Stimulated activated CD4-positive, alpha-beta T cell treated with anti-CD3 and anti-CD28 coated beads, Interleukin-12 subunit alpha, Interleukin-12 subunit beta, amount 100 ng/mL, for 24 hours (primary cell): ENCODE measurements at places on chromosomes 7 and 10.

GRCh38 chr10:32793033-32793432 is 165.0 kb downstream of the ITGB1 start:
- no peak for DNase-seq

- no peak for DNase-seq
These were observed 145.1 kb upstream of the TMEM106B start for GRCh38 chr7:12066004-12066403.

GRCh38 chr7:115851291-115851690 is 179.3 kb downstream of the TFEC start:
- DNase-seq = no peak

GRCh38 chr10:15084502-15084922 is 4.1 kb downstream of the ACBD7 start:
- DNase-seq = no peak

DNA sequence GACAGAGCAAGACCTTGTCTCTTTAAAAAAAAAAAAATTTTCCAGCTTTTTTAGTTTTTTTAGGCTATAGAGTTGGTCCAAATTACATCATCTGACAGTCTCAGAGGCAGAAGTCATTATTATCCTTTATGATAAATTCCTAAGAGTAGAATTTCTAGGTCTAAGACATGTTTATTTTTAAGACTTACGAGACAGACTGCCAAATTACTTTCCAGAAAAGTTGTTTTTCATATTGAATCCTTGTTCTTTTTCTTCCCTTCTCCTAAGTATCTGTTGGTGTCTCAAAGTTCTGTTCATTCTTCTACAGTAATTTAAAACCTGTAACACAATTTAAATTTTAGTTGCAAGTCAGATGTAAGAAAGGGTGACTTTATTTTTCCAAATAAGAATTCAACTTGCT is 421.4 kb downstream of the GALNT17 start:
- no peak for DNase-seq

DNA sequence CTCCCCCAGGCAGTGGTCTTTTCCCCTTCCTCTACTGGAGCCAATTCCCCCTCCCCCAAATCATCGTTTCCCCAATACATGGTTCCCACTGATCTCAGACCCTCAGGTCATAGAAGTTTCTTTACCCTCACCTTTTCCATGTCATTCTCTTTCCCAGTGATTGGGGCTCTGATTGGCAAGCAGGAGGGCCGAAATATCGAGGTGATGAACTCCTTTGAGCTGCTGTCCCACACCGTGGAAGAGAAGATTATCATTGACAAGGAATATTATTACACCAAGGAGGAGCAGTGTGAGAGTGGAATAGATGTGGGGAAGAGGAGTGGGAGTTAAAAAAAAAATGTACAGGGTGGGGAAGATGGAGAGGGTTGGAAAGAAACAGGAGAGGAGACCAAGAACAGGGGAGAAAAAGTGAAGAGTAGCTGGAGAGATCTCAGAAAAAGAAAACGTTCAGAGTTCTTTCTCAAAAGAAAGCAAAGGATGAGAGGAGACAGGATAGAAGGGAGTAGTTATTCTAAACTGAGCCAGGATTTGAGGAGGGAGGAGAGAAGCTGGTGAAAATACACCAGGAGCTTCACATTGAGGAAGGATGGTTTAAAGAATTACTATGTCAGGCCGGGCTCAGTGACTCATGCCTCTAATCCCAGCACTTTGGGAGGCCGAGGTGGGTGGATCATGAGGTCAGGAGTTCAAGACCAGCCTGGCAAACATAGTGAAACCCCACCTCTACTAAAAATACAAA is 858 bp downstream of the COPS6 start:
- DNase-seq = no peak

DNA sequence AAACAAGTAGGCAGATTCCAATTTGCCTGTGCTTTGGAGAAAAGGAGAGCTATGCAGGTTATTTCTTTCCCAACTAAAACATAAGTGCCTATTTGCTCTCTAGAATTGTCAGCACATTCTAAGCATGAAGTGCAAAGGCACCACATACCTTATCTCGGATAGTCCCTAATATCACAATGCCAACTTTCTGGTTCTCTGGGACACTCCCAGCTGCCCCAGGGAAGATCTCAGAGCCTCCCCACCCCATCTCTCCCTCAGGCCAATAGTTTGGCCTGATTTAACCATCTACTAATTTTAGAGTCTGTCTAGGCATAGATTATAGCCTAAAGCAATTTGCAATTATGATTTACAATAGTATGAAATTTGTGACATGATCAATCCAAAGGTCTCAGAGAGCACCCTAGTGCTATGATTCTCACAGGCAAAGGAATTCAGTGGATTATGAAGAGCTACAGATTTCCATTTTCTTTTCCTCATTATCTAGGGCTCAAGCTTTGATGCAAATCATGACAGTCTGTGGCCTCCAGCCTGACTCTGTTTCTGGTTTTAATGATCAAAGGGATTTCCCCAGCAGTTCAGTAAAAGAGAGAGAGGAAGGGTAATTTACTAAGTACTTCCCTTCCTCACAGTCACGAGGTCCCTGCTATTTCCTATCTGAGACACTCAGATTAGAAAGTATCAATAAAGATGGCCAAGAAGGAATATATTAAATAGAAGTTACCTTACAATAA is 29.0 kb upstream of the IL6 start:
- DNase-seq = no peak

- peak; percentile 78 for DNase-seq
These were observed 977 bp upstream of the SFR1 start for GRCh38 chr10:104120903-104121484.

GRCh38 chr7:40009301-40009700 is 59.2 kb downstream of the CDK13 start:
- DNase-seq = no peak

DNA sequence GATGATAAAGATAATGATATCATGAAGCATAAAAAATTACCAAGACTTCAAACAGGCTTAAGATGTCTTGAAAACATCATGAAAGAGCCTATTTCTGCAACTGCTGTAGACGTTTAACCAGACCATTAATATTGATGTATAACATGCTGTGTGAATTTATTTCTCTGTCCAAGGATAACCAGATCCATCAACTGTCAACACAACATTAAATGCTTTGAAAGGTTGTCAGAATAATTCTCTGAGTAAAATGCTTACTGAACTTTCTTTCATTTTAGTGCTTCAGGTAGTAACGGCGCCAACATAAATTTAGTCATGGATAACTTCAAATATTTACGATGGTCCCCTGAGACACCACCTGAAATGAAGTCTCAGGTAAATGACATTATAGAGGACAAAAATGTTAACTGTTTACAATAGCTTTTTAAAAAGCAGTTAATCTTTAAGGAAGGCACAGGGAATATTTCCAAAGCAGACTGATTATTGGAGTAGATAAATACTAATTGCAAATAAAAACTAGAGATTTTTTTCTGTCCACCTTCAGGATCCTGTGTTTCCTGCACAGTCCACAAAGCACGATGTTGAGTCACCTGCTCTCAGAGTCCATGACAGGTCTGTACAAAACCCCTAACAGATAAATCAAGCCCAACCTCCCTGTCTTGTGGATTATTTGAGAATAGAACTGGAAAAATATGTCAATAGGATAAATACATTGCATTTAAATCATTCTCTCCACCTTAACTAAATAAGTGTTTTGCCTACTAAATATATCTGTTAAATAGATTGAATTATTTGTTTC is 1213.2 kb downstream of the XPNPEP1 start:
- DNase-seq = no peak

- no peak for DNase-seq
These were observed 40.9 kb downstream of the C1GALT1 start for GRCh38 chr7:7223250-7223649.

DNA sequence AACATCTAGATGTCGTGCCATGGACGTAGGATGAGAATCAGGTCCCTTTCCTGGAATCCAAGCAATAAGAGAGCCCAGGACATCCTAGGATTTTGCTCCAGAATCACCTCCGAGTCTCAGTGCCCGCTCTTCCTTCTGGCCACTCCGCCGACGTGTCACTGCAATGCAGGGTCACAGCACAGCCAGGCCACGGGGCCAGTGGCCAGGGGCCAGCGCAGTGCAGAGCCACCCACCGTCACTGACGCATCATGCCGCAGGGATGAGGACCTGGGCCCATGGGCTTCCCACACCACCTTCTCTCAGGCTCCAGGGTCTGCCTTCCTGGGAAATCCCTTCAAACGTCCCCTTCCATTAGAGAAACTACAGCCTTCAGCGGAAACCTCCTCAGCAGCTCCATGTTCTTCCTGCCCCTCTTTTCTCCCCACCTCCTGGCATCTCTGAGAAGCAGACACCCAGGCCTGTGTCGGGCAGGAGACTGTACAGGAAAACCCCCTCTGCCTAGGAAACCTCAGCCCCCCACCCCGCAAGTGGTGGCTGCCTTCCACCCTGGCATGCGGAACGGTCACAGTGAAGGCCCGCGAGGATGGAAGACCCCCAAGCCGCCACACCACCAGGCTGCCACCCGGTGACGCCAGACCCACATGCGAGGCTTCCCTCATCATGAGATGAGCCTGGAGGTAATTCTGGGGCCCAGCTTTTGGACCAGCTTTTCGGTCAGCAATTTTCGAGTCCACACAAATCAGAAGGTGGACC is 32.1 kb downstream of the STK32C start:
- no peak for DNase-seq

DNA sequence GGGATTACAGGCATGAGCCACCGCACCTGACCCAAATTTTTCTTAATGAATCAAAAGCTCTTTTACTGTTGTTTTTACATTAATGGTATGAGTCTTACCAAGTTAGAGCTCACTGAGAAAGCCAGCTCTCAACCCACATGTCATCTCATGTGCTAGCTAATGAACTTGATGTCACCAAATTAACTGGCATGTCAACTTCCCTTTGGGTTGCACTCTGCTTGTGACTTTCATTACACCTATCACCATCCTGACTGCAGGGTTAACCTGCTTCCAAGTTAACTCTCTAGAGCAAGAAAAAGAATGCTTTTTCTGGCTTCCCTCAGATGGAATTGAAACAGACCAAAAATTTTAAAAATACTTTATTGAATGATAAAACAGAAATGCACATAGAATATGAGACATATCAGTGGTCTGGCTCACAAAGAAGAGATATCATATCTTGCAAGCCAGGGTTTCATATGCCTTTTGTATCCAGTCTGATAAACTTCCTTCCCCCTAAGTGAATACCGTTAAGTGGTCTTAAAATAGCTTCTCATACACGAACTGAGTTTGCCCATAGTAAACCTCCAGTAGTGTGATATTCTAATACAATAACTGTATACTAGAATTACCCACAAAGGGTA is 42.9 kb upstream of the TRIM24 start:
- DNase-seq = no peak

DNA sequence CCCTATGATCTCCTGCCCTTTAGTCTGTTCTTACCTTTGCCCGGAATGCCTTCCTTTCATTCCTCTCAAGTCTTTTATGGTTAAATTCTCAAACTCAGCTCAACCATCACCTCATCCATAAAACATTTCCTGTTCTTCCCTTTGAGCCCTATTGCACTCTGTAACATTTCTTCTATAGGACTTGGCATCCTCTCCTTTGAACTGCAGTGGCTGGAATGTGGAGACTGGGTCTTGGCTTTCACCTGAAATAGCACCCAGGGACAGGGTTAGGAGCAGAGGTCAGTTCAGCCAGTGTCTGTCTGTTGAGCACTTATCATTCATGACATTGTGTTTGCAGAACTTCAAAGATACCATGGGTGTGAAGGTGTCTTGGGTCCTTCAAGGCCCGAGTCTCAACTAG is 7.2 kb downstream of the NFE2L3 start:
- DNase-seq = no peak

DNA sequence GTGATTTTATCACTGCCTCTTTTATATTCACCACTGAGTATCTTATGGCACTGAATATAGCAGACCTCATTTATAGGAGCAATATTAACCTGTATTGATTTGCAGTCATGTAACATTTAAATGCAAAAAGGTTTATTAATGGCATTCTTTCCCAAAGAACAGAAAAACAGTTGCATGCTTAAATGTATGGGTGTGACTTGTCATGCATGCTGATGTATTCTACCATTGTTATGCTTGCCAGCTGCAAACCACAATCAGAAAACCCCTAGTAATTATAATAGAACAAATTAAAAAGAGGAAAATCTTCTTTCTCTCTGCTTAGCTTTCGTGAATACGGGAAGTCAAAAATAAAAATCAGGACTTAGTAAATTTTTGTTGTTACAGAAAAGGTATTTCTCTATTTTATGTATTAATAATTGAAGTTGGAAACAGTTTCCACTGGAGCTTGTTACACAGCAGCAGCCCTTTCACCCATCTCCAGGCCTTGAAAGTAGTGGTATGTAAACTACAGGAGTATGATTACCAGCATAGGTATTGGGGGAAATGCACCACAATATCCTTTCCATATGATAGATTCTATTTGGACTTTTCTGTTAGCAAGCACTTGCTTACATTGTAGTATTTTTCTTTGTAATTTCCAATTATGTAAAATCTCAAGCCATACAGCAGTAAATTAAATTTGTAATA is 147.4 kb upstream of the TEX47 start:
- no peak for DNase-seq

DNA sequence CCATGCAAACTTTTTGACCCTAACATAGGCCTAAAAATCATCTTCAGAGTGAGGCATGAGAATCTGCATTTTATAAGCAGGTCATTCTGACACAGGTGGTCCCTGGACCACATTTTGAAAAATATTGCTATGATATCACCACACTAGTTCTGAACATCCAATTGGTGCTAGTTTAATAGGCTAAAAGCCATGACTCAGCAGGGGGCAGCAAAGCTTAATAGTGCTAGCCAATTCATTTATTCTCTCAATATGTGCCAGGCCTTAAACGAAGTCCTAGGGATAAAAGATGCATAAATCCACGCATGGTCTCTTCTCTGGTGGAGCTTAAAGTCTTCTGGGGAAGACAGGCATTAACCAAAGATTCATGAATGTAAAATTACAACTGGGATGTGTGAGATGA is 10.2 kb upstream of the SLC25A28 start:
- no peak for DNase-seq

DNA sequence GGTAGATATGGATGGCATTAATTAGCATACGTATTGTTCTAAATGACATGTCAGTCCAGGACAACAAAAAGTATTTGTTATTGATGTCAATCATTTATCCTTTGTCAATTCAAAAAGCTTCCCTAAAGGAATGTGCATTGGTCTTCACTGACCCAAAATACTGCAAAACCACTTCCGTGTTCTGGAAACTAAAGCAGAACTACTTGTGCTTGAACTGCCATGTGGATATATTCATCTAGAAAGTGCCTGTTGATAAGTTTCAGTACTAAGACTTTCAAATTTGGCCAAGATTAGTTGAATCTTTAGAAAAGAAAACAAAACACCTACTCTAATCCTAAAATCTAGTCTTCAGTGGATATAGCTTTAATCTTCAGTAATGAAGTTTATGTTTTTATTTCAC is 242.1 kb upstream of the PPP1R3A start:
- DNase-seq = no peak

GRCh38 chr10:119368581-119368980 is 161.2 kb downstream of the GRK5 start:
- DNase-seq = no peak

GRCh38 chr10:61159253-61159652 is 215.3 kb upstream of the RHOBTB1 start:
- no peak for DNase-seq

- DNase-seq = no peak
These were observed 126.7 kb downstream of the DPP6 start for GRCh38 chr7:154178895-154179294.
